ENCODE measurements at places on chromosomes 1 and 21. TPM values are rescaled to one million over a fixed set of nuclear protein-coding genes. Genes with fewer than 3 reads are reported as not detected.

Gene MRAP
- 3.9 TPM for total RNA-seq

Gene B4GALT2
- 31.4 TPM for total RNA-seq

- DNase-seq: no peak
These were observed 43.0 kb downstream of the MATN1 start for GRCh38 chr1:30680429-30680828.

- DNase-seq: no peak
These were observed 151.5 kb downstream of the FCRL5 start for GRCh38 chr1:157400766-157401165.

DNA sequence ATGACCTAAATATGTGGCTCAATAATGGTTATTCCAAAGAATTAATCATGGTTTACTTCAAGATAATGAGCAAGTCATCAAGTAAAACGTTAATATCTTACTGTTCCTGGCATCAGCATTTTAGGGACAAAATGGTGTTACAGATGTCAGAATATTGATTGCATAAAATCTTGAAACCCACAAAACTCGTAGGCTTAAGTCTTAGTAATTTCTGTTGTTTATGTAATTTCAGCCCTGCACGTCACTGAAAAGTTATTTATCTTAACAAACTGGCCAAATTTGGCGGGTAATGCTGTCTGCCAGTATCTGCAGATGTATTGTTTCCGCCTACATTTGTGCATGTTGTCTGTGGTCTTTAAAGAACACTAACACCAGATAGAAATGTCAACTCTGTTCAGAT is 25.8 kb downstream of the CDC7 start:
- no peak for DNase-seq

GRCh38 chr1:31954607-31955283 is 16.6 kb upstream of the PTP4A2 start:
- no peak for DNase-seq

DNA sequence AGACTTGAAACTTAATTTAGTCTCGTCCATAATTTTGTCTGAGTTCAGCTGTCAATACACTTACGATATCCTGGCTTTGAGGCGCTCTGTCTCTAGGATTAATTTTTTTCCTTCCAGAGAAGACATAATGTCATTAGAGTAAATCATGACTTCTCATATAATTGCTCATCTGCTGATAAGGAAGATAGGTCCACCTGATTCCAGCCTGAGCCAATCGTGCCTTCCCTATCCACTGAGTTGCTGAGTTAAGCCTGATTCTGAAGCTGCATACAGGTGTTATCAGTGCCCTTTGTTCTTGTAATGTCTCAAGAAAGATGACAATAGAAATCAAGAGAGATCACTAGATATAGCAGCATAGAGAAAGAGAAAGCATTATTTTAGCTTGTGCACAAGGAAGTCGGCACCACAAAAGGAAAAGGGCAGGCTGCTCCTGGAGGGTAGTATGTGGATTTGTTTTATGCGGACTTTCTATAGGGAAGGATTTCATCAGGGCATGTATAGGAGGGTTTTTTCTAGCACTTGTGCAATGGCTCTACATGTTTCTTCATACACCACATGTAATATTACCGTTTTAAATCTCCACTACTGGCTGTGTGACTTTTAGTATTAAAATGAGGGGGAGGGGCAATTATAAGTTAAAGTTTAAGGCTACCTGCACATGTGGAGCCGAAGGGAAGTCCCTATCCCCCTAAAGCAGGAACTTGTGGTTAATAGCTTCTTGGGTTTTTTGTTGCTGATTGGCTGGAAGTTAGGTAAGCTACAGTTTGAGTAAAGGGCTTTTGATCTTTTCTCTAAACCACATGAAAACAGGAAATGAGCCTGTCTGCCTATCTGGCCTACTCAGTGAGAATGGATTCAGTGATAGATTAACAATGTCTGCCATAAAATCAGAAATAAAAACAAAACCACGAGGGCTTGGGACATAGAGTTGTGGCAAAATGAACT is 133.4 kb downstream of the PLPPR5 start:
- DNase-seq: no peak
